ENCODE measurements at places on chromosomes 3 and 15.

- DNase-seq, result no peak
These were observed 414.8 kb downstream of the AGBL1 start for GRCh38 chr15:86494475-86494874.

DNA sequence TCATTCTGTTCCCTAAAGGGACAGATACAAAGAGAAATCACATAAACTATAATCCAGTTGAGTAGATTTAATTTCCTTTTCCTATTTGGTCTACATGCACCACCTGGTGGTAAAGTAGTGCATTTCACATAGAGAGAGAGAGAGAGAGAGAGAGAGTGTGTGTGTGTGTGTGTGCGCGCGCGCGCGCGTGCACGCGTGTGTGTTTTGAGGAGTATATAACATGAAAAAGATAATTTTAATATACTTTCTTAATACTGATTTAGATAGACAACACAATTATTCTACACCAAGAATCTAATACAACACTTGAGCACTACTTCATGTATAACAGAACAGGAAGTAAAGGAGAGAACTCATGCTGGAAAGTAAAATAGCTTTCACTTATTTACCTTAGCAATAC lies 1.1 kb upstream of the FGF7 start:
- no peak for DNase-seq

DNA sequence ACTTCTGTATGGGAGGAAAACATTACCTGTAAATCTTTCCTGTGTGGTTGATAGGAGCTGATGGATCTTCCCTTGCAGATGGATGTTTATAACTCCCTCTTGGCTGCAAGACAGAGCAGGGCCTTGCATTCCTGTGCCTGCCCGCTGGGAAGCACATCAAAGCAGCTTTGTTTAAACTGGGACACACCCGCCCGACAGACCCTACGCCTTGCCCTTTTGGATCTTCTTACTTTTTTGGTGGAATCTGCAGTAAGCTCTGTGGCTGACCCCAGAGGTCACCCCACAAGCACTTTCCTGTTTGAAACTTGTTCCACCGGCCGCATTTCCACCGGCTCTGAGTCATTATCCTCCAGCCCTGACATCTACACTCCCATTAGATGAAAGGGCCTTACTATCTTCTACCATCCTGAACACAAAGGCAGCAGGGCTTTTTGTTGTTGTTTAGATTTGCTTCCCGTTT lies 244.1 kb upstream of the STT3B start:
- DNase-seq, result no peak

DNA sequence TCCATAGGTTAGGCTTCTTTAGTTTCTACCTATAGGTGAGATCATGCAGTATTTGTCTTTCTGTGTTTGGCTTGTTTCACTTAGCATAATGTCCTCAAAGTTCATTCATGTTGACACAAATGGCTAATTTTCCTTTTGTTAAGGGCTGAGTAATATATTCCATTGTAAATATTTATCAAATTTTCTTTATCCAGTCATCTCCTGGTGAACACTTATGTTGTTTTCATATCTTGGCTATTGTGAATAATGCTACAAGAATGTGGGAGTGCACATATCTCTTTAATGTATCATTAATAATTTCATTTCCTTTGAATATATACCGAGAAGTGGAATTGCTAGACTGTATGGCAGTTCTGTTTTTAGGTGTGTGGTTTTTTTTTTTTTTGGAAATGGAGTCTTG lies 250.9 kb upstream of the SEMA6D start:
- no peak for DNase-seq

GRCh38 chr3:133943639-133944141 lies 48.0 kb upstream of the RAB6B start:
- DNase-seq, result no peak

- DNase-seq, result no peak
These were observed 12.3 kb downstream of the SPTBN5 start for GRCh38 chr15:41881550-41881919.

- no peak for DNase-seq
These were observed 530.5 kb downstream of the FHIT start for GRCh38 chr3:60720736-60721135.

DNA sequence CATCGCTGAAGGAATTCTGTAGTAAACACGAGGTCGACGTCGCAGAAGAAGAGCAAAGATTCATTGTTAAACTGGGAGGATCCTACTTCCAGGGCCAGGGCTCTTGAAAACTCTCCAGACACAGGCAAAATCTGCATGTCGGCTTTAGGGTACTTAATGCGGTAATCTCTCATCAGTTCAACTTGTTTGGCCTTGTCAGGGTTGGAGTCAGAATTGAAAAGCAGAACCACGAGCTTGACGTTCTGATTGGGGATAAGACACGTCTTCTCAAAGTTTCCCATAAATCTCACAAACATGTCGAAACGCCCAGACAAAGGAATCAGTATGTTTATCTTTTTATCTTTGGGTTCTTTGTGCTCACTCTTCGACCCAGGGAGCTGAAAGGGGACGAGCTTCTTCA lies 74.0 kb downstream of the CHSY1 start:
- no peak for DNase-seq

DNA sequence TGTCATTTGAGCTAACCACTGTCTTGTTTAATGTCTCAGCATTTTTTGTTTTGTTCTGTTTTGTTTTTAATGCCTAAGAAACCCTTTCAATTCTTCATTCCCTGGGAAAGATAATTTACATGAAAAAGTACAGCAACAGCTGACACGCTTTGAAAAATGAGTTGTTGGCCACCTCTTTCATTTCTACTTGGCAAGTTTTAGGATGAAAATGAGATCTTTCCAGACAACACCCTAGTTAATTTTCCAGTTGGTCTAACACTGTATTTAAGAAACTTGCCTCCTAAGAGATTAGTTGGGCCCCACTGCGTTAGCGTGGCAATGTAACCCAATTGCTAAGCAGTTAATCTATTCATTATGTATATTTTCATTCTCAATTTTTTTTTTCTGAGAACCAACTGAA lies 194.0 kb upstream of the LRRN1 start:
- no peak for DNase-seq

- no peak for DNase-seq
These were observed 42.3 kb upstream of the USP3 start for GRCh38 chr15:63462088-63462487.

DNA sequence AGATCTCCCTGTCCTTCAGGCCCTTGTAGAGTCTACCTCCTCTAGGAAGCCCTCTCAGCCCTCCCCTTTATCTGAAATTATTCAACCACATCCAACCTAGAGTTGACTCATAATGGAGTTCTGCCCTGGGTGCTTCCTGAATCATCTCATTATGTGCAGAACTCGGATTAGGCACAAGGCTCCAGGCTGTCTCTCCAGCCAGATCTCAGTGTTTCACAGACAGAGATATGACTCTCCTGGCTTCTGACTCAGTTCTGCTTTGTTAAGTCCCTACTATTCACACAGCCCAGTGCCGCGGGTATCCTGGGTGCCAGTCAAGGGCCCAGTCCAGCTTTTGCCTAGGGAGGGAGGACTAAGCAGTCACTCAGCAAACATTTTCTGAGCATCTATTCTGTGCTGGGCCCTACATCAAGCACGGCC lies 9.3 kb downstream of the STRA6 start:
- DNase-seq, result no peak

DNA sequence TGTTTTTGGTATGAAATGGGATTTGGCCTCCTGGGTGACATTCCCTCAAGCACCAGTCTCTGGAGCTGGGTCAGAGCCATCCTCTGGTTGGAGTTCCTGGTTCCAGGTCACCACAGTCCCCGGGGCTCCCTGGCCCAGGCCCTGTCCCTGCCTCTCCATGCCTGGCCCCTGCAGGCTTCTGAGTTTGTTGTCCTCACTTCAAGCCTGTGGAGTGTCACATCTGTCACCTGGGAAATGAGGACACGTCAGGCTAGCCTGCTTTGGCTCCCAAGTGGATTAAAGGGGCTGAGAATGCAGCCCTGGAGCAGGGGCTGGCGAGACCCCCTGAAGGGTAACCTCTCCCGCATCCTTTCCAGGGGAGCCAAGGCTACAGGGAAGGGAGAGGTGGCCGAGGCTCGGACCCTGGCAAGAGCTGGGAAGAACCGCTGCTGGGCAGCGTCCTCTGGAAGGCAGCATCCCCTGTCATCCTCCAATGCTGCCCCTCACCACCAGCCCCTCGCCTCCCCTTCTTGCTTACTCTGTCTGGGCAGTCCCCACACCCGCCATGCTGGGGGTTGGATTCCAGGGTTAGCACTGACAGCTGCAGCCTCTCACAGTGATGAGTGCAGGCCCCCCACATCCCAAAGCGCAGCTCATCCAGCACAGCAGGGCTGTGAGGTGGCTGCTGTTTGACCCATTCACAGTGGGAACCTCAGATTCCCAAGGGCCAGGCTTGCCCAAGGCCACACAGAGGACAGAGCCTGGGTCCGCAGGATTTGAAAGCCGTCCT lies 75.5 kb upstream of the IQSEC1 start:
- DNase-seq, result no peak

DNA sequence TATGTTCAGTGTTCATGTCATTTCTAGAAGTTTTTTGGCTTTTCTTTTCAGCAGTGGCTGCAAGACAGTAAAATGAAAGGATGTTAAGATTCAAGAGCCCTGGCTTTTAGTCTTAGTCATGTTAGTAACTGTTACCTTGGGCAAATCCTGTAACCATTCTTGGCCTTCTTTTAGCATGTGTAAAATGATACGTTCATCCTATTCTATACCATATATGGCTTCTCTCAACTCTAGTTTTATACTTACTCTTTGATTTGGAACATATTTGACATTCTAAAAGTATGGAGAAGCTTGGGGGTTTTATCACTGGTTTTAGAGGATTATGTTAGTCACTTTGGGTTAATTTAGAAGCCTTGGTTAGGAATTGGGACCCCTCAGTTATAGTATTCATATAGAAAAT lies 20.1 kb downstream of the GTF2E1 start:
- DNase-seq, result no peak

- DNase-seq, result no peak
These were observed 90.9 kb upstream of the CGNL1 start for GRCh38 chr15:57285386-57285785.

DNA sequence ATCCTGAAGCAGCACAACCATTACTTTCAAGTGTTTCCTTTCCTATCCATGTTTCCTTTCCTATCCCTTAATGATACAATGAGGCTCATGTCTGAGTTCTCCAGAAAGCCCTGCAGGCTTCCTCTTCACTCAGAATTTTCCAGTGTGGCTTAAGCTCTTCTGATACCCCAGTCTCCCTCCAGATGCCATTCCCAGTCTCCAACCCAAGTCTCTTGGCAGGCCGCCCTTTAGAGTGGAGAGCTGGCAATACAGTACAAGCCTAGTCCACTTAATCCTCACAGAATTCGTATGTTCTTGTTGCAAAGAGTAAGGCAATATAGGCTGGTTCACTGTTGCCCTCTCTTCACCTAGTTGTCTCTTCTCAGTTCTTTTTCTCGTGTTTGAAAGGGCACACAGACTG lies 503.9 kb upstream of the MDFIC2 start:
- no peak for DNase-seq

DNA sequence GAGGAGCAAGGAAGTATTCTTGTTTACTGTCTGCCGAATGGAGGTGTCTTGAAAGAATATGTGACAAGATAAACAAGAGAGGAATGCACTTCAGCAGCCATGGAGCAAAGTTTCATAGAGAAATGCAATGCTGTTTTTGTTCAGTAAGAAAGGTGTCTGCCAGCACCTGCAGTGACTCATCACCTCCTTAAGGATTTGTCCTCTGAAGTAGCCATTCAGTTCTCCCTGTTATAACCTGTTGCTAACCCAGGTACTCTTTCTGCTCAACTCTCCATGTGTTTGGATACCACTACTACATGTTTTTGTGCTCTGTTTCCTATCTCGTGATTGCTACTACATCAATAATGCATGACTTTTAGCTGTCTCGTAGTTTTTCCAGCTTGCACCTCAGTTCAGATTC lies 328.9 kb downstream of the CHL1 start:
- DNase-seq, result no peak

- DNase-seq, result no peak
These were observed 3.2 kb downstream of the IMPDH2 start for GRCh38 chr3:49025793-49026520.

DNA sequence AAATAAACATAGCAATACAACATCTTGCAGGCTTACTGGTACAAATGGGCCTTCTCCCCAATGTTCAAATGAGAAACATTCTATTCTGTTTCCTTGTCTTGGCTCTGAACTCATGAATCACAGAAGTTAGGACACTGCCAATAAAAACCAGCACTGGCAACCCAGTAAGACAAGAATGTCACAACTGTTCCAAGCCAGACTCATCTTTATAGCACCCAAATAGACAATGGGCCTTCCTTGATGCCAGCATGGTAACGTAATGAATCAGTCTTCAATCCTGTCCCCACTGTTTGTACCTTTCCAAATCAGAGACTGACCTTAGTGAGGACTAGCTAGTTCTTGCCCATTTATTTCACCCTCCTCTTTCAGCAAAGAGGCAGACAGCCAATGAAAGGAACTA lies 14.1 kb upstream of the RPS17 start:
- DNase-seq, result no peak

GRCh38 chr3:184316792-184317191 lies 2.4 kb downstream of the EIF4G1 start:
- no peak for DNase-seq

- DNase-seq, result no peak
These were observed 309.7 kb upstream of the C2CD4B start for GRCh38 chr15:62474771-62475124.

GRCh38 chr3:10945683-10946287 lies 46.8 kb upstream of the SLC6A1 start:
- DNase-seq, result peak; percentile 8

GRCh38 chr3:24254649-24255048 lies 240.0 kb downstream of the THRB start:
- DNase-seq, result no peak

GRCh38 chr3:114878114-114878839 lies 268.8 kb downstream of the ZBTB20 start:
- no peak for DNase-seq

DNA sequence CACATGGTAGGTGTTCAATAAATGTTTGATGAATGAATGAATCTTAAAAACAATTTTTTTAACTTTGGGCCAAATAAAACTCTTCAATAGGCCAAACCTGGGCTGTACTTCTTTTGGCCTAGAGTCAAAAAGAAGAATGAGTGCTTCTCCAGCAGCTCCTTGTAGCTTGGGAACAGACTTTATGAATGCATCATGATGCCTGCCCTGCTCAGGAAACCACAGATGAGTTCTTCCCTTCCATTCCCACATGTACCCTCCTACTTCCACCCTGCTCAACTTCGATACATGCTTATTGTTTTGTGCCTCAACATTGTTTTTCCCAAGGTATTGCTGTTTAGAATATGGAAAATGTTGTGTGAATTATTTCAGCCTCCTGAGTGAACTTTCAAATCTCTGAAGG lies 87.0 kb downstream of the FILIP1L start:
- no peak for DNase-seq

DNA sequence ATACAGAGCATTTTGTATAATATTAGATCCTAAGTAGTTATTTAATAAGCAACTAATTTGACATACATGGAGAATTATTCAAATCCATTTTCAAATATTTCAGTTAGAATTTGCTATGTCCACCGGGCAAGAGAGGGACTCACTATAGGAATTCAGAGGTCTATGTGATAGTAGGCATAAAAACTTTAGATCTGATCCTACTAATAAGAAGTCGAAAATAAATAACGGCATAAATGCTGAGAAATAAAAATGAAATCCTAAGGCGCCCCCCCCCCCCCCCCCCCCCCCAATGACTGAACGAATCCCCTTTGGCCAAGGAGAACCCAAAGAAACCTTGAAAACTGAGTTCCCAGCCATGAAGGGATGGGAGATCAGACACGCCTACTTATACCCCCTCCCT lies 80.6 kb downstream of the ZNF385D start:
- no peak for DNase-seq
